ENCODE measurements at places on chromosomes 16 and 17. TPM values are rescaled to one million over a fixed set of nuclear protein-coding genes. Genes with fewer than 3 reads are reported as not detected.

The PLLP gene
- total RNA-seq: 1.0 TPM

The GUCY2D gene
- total RNA-seq: not detected

The RASL10B gene
- total RNA-seq: 0.13 TPM

The UMOD gene
- total RNA-seq: not detected

The KRT25 gene
- total RNA-seq: not detected

The CHAD gene
- not detected for total RNA-seq

The RHBDL1 gene
- total RNA-seq: 1.0 TPM

The ADAD2 gene
- total RNA-seq: not detected

The SMIM5 gene
- 0.74 TPM for total RNA-seq

The ODAD4 gene
- total RNA-seq: 1.8 TPM

The SOX15 gene
- 0.30 TPM for total RNA-seq

The TRIM65 gene
- total RNA-seq: 39.1 TPM

The ASGR1 gene
- 1.2 TPM for total RNA-seq

The NPIPB6 gene
- total RNA-seq: 1.4 TPM

The LGALS9B gene
- total RNA-seq: not detected

The KRT36 gene
- total RNA-seq: not detected

The KRTAP9-4 gene
- total RNA-seq: not detected

The CDC27 gene
- 84.3 TPM for total RNA-seq

The DHX58 gene
- 0.40 TPM for total RNA-seq

The GNGT2 gene
- total RNA-seq: 1.5 TPM

The CDH11 gene
- total RNA-seq: 0.49 TPM

The CNTNAP4 gene
- not detected for total RNA-seq

The PRAC1 gene
- total RNA-seq: not detected

The GPR139 gene
- not detected for total RNA-seq

The MARCHF10 gene
- 1.5 TPM for total RNA-seq

Data from A549 treated with ZK216348 at 1 μM for 4 hours (cell line).